Esophagus mucosa (tissue), 1 donor: ENCODE measurements at places on chromosomes 13 and 19.
A peak's percentile ranks its signal among the peaks of the same experiment; 100 is the strongest.

- no peak for ATAC-seq
Measured at GRCh38 chr13:25371158-25371874, 458 bp upstream of the ATP8A2 start.

DNA sequence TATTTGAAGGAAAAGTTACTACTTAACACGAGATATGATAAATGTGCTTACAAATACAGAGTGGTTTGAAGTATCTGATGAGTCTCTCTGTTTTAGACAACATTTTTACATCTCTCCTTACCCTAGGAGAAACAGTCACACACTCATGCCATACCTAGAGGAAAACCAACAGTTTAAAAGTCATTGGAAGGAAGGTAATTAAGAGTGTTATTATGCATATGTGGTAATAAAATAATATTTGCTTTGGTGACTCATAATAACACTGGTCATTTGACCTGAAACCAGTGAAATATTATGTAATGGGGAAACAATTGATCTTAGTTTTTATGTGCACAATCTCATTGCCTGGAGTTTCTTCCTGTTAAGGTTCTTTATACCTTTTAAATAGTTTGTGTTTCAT is 136.9 kb upstream of the SOX21 start:
- ATAC-seq, result peak; percentile 35

DNA sequence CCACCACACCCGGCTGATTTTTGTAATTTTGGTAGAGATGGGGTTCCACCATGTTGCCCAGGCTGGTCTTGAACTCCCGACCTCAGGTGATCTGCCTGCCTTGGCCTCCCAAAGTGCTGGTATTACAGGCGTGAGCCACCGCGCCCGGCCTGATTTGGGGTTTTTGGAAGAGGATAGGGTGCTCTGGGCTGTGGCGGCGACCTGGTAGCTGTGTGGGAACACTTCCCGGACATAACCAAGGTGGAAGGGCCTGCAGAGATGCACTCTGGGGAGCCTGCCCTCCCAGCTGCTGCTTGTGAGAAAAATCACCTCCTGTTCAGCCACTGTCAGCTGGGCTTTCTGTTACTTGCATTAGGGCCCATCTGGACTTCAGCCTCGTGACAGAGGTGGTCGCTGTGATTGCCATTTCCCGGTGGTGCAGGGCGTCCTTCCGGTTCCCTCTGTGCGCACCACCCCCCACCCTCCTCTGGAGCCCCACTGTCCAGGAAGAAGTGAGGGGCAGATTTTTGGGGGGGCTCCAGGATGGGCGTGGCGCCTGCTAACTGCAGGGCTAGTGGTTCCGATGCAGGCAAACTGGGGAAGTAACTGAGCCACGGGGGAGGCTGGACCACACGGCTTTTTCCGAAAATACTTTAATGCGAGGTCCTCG is 7.5 kb downstream of the IL4I1 start:
- no peak for ATAC-seq

GRCh38 chr19:3644351-3645066 is 17.9 kb upstream of the CACTIN start:
- ATAC-seq, result peak; percentile 45

DNA sequence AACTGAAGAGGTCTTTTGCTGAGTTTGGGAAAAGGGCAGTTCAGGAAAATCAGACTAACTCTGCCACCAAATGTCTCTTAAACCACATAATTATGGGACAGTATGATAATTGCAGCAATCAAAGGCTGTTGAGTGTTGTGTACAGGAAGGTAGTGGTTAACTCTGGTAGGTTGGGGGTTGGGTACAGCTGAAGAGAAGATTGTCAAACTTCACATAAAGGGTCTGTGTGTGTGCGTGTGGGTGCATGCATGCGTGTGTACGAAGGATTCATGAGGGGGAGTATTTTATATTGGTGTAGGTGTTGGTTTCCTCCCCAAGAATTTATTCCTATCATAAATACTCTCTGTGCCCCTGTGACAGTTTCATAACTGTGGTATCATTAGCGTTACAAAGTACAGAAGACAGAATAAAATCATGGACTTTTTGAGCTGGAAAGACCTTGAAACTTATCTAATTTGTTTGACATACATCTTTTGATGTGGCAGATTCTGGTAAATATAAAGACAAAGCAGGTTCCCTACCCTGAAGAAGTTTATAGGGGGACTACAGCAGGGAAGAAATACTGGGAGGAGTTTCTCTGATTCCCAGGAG is 94.1 kb downstream of the PCCA start:
- no peak for ATAC-seq

DNA sequence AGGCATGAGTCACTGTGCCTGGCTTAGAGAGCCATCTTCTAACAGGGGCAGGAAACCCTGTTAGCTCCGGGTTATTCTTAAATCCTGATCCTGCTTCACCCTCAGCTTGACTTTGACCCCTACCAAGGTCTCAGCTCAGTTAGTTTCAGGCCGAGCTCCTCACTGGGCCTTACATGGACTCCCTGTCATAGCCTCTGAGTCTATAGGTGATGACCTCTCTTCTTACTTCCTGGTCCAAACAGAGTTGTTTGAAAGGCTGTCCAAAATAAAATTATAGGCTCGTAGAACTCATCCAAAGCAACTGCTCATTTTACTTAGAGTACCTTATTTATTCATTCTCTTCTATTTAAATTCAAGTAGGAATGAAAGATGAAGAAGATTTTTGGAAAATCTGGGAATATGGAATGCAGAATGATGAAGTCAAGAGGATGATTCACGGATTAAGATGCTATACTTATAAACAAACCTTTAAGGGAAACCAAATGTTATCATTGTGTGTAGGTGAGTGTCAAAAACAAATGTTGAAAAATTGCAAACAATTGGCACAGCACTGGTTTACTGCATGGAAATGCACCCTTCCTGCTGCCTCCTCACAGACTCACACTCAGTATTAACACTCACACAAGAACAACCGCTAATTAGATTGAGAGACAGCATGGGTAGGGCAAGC is 174.1 kb downstream of the RGCC start:
- no peak for ATAC-seq

- no peak for ATAC-seq
Measured at GRCh38 chr13:59103004-59103768, 1060.5 kb downstream of the DIAPH3 start.

DNA sequence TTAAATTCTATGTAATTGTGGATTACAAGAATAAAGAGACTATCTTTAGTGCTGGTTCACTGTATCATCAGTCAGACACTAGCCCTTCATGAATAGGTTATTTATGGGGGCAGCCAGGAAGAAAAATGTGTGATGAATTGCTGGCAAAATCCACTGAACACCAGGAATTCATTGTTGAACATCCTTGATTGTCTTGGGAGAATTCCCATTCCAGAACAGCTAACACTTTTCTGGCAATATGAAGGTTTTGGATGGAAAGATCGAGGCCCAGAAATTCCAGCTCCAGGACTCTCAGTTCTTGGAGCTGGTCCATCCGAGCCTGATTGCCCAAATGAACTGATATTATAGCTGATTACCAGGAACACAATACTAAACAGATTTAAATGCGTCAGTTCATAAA is 11.5 kb upstream of the SPART start:
- no peak for ATAC-seq

DNA sequence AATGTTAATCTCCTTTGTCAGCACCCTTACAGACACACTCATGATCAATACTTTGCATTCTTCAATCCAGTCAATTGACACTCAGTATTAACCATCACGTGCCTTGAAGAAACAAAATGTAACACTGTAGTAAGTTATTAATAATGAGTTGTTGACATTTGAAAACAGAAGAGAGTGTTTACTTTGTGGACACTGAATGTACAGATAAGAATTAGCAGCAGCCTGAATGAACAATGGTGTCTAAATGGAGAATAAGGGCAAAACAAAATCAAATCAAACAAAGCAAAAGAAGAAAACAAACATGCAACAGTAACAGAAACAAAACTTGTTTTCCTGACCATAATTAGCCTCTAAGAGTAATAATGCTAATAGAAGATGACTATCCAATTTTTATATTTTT is 1191.1 kb upstream of the MIR17HG start:
- no peak for ATAC-seq

- ATAC-seq, result peak; percentile 89
Measured at GRCh38 chr13:106350208-106350607, 185.3 kb downstream of the EFNB2 start.

DNA sequence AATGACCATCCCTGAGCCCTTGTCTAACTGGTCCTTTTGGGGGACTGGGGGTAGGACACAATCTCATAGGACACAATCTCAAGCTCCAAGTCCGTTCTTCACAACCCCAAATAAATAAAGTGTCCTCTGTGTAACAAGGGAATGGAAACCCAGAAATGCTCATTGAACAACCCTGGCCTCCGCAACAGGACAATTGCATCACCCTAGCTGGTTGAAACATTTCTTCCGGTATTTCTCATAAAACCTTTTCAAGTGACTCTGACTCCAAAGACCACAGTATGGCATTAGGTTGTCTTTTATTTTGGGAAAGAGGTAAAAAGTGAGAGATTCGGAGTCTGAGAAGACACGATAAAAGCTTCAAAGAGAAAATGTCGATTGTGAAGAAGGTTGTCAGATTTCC is 186.6 kb downstream of the ZNF536 start:
- ATAC-seq, result no peak

DNA sequence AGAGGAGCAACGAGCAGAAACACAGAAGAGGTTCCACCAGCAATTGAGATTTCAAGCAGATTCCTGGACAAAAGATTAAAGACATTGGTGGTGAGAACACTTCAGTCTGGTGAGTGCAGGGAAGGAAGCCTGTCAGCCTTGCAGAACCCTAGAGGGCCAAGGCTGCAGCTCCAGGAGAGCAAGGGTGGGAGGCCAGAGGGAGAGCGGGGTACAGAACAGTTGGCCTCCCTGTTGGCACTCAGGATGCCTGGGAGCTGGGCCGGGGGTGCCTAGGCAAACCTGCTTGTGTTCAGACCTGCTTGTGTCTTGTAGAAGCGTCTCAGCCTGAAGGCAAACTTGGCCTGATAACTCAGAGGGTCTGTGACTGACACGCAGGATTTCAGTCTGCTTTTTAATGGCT is 5.1 kb upstream of the LIN7B start:
- ATAC-seq, result no peak

DNA sequence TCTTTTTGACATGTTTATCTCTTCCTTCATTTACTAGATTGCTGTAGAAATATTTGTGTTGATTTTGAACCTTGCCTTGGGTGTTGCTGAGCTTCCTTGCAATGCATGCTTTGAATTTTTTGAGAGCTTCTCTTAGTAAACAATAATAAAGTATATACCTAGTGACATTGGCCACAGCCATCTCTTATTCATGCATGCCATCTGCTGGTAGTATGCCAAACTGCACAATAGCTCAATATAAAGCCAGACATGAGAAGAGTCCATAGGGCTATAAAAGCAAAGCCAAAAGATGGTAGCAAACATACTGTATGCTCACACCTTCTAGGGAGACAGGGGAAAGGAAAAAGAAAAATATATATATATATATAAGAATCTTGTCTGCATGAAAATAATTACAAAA is 18.9 kb upstream of the ZSCAN5A start:
- ATAC-seq, result peak; percentile 66

- no peak for ATAC-seq
Measured at GRCh38 chr13:43095771-43096719, 72.7 kb downstream of the DNAJC15 start.

- ATAC-seq, result no peak
Measured at GRCh38 chr19:54573330-54573872, at the start of gene LILRA2. Gene LILRA2 (plus strand): TSS chr19:54573790. CDS start chr19:54573879, 89 bp downstream.

DNA sequence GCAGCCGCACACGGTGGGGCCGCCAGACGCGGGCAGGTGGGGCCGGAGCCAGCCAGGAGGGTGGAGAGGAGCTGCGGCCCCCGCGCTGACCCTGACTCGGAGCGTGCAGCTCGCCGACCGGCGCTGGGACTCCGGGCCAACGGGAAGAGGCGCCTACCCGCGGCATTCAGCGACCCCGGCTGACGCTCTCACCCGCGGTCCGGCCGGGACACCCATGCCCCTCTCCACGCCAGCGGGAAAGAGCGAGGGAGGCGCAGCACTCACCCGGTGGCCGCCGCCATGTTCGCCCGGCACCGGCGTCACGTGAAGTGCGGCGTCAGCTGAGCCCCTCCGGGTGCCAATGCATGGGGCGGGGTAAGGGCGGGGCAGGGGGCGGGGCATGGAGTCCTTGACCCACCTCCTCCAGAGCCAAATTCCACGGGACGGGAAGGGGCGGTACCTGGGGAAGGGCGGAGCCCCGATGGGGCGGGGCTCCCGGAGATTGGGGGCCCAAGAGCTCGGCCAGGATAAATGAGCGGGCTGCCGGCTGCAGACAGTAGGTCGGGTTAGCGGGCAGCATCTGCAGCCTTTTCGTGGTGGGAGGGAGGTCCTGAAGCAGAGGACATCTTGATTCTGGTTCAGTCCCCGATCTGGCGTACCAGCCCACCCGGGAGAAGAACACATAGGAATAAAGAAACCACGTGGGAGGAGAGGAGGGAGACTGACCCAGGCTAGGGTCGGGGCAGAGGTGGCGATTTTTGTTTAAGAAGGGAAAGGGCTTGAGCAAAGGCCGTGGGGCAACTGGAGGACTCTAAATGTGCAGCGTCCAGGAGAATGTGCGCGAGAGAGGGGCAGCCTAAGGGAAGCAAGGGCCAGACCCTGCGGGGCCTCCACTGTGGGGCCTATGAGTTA is at the start of gene PEPD:
TSS of gene PEPD (minus strand) at position 312 of the 891 bp plus-strand sequence. CDS start at position 281, 31 bp downstream.
- peak; percentile 95 for ATAC-seq

- no peak for ATAC-seq
Measured at GRCh38 chr19:31575846-31576335, 226.7 kb upstream of the TSHZ3 start.

- ATAC-seq, result peak; percentile 29
Measured at GRCh38 chr19:18310118-18310909, 12.6 kb downstream of the LSM4 start.

DNA sequence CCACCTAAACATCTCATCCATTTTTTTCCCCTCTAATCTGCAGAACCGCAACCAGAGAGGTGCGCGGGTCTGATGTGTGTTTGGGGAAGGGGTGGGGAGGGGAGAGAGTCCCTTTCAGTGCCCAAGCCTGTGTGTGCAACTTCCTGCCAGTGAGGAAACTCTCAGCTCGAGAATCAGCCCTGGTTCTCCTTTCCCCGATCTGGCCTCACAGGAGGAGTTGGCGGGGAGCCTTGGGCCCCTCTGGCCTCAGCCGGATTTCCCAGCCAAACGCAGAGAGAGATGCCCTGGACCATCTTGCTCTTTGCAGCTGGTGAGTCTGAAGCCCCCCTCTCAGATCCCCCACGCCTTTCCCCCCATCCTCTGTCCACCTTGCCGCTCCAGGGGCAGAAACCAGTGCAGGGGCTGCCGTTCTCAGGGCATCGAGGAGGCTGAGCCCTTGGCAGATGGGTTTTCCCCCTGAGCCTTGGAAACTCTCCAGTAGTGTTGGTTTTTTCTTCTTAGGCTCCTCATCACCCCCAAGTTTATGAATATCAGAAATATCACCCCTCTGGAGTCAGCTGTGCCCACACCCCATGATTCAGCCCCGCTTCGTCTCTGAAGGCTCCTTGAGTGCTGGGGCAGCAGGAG is at the start of gene C19orf38:
TSS of gene C19orf38 (plus strand) at position 186 of the 627 bp plus-strand sequence. CDS start at position 280, 94 bp downstream.
- peak; percentile 10 for ATAC-seq
